Stimulated activated naive CD4-positive, alpha-beta T cell (primary cell): ENCODE measurements at places on chromosomes 4 and X.
A peak's percentile ranks its signal among the peaks of the same experiment; 100 is the strongest.

GRCh38 chr4:40986375-40986774 lies 228.0 kb downstream of the APBB2 start:
- no peak for DNase-seq

DNA sequence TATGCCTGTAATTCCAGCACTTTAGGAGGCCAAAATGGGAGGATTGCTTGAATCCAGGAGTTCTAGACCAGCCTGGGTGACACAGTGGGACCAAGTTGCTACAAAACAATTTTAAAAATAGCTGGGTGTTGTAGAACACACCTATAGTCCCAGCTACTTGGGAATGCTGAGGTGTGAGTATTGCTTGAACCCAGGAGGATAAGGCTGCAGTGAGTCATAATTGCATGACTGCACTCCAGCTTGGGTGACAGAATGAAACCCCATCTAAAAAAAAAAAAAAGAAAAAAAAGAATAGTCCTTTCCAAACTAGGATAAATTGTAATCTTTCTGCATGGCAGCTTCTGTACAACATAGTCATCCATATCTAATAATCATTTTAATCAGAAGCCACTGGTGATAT lies 270.1 kb upstream of the INTU start:
- no peak for DNase-seq

DNA sequence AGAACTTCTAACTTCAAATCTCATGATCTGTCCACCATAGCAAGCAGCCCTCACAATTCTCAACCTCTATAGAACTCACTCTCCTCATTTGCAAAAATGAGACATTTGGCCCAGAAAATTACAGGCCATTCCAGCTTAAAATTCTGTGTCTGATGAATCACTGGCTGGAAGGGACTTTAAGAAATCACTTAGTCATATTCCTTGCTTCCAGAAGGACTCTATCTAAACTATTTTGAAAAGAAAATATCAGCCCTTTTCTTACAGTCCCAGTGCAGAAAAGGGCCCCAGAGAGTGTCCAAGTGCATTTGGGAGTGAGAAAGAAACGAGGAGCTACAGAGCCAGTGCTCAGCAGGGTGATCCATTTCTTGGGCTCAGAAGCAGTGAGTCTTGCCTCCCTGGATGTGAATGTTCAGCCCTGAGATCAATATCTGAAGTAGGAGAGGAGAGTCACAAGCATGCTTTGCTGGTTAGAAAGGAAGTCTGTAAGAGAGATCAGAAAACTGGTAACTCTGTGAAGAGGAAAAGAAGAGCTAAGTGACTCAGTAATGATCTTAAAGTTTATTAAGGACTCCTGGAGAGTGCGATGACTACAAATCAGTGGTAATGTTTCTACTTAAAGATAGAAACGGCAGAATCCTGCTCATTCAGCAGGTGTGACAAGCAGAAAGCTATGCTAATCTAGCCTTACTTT lies 139.8 kb downstream of the PALLD start:
- no peak for DNase-seq

DNA sequence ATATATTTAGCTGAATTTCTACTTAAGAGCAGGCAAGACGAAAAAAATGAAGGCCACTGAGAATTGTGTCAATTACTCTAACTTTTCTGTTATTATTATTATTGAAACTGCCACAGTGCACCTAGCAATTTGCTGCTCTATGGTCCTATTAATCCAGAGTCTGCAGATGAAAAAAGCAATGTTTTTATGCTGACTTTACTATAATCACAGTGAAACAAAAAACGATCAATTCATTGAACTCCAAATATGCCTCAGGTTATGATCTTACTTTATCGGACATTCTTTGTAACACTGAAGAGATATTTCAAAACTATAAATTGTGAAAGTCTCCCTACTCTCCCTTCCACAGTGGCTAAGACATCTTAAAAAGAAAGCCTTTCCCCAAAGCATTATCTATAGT lies 474.4 kb downstream of the KCNIP4 start:
- DNase-seq, result no peak

- no peak for DNase-seq
These were observed 20.1 kb upstream of the FRMPD4 start for GRCh38 chrX:12118134-12118533.

DNA sequence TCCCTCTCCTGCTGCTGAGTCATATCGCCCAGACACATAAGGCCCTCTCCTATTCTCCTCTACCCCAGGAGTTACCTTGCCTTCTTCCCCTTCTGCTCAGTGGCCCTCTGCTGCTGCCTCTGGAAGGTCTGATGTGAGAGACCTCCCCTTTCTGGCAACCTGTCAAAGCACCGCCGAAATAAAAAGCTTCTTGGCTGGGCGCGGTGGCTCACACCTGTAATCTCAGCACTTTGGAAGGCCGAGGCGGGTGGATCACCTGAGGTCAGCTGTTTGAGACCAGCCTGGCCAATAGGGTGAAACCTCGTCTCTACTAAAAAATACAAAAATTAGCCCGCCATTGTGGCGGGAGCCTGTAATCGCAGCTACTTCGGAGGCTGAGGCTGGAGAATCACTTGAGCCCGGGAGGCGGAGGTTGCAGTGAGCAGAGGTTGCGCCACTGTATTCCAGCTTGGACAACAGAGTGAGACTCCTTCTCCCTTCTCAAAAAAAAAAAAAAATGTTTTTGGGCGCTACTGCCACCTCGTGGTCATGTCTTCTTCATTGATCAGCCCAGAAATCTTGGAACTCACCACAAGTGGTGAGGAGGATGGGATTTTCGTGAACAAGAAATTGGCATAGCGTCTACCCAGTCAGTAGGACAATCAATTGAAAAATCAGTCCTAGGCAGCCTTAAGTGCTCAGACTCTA lies 8.6 kb upstream of the ZXDA start:
- peak; percentile 9 for DNase-seq

DNA sequence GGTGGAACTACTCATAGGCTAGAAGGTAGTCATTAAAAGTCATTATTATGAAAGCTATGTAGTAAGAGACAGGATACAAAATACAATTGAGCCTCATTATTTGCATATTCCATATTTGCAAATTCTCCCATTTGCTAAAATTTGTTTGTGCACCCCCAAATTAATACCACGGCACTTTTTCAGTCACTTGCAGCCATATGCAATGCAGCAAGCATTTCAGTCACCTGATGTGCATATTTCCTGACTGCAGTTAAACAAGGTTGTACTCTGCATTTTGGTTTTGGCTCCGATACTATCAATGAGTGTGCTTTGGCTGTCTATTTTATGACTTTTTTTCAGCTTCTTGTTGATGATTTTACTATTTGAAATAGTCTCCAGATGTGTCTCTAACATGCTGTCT lies 62.9 kb downstream of the ZNF330 start:
- no peak for DNase-seq

- no peak for DNase-seq
These were observed 30.9 kb upstream of the PPA2 start for GRCh38 chr4:105504744-105505143.

GRCh38 chr4:98387345-98388026 lies 126.3 kb downstream of the RAP1GDS1 start:
- no peak for DNase-seq

DNA sequence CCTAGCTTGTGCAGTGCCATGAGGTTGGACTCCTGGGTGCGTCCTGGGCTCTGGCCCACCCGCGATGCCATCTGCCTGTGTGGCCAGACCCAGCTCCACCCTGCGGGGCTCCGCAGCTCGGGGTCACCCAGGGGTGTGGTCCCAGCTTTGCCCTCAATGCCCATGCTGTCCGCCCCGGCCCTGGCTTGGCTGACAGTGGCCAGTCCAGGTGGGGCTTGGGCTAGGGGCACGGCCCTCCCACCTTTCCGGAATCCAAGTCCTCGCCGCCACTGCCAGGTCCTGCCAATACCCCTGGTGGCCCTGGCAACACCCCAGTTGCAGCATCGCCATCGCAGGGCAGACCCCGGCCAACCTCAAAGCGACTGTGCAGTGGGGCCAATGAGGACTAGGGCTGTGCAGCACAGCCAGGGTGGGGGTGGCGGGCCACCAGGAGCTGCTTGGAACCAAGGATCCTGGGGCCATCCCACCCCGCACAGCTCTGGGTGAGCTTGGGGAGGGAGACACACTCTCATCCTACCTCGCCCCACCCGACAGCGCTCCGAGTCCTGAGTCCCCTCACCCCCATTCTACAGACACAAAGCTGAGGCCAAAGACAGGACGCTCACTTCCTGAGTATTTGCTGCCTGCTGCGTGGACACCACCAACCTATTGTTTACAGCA lies 80.9 kb downstream of the ZNF718 start:
- DNase-seq, result no peak

- no peak for DNase-seq
These were observed 216.4 kb downstream of the CHIC2 start for GRCh38 chr4:53847965-53848364.

DNA sequence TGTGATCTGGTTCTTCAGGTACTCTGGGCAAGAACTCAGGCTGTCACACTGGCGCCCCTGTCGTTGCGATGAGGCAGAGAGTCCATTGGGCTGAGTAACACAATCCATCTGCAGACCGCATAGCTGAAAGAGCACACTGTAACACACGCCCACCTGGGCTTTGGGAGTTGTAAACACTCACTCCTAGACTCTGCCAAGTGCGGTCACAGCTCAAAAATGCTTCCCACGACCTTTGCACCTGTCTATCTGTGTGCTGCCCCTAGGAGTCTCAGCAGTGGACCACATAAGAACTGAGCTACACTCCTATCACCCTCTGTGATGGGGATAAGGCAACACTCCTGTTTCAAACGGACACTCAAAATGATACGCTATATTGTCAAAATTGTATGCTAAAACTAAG lies 2028.3 kb downstream of the PCDH7 start:
- DNase-seq, result no peak

DNA sequence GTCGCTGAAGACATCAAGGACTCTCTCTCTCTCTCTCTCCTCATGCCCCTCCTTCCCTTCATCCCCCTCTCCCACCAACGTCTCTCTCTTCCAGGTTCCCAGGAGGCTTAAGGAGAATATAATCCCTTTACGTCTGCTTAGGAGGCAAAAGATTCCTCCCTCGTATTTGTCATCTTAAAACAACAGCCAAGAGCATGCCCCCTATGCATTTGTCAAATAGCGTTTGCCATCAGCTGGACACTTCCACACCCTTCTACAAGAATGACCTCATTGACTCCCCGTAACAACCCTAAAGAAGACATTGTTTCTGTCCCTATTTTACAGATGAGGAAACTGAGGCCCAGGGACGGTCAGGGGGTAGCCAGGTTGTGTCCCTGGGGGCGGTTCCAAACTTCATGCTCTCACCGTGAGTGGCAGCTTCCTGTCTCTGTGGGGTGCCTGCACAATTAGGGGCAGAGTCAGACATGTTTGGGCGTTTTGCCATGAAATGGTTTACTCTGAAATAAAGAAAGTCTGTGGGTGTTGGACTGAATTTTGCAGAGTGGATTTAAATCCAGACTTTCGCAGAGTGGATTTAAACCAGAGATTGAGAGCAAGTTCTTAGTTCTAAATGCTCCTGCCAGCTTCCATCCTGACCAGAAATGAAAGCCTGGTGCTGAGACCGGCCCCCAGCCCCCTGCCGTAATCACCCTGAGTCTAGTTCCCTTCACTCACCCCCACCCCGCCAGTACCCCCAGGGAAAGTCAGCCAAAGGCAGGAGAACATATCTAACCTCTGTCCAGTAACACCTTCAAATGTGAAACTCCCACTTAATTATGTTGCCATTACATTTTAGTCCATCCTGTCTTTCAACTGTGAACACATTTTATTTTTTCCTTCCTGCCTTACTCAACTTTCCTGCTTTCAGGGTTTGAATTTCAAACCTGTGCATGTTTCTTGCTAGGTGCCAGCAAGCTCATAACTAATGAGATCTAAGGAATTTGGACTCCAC lies 44.3 kb upstream of the TBL1X start:
- DNase-seq, result no peak

DNA sequence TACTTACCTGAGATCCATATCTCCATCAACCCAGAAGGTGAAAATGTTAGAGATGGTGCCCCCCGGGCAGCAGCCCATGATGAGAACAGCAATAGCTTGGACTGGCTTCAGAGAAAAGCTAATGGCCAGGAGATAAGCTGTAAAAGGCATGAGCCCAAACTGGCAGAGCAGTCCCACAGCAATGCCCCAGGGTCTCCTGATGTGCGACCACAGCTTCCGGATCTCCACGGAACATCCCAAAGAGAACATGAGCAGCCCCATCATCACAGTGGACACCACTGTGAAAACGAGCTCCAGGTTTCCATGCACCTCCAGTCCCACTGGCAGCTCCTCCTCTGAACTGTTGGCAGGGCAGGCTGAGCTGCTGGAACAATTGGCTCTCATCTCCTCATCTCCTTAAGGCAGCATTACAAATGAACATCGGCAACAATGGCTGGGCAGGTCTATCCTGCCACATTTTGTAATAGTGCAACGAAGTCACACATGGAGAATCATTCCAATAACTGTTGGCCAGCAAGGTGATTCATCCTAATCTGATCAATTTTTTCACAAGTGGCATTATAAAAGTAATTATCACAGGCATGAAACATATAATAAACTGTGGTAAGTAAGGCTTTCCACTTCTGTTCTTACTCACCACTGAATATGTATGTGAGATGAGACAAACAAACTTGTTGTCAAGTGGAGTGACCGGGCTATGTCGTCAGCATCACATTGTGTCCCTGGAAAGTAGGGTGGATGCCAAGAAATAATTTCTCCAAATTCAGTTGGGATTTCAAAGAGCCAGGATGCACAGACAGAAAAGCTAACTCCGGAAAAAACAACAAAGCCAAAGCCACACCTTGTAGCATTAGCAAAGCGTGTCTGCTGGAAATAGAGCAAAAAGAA lies at the start of gene SLC10A6:
Gene SLC10A6, minus strand, starts transcription at position 653 of the 888 bp plus-strand sequence. Its CDS starts 269 bp downstream, at position 384.
- DNase-seq, result no peak

DNA sequence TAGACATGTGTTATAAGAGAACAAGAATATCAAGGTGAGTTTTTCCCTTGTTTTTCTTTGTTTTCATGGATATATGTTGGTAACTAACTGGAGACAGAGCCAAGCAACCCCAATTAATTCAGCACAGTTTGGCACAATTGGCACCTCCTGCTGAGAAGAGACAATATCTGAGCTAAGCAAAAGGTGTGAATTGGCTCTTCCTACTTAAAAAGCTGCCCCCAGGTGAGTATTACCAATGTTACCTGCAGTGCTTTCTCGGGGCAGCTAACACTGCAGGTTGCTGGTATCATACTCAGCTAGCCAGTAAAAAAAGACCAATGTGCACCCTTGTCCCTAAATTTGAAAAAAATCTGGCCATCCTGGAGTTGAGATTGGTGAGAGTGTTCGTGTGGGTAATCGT lies 871.2 kb upstream of the TENM3 start:
- no peak for DNase-seq

GRCh38 chr4:15254236-15254880 lies 173.5 kb upstream of the C1QTNF7 start:
- no peak for DNase-seq
